ENCODE measurements at places on chromosomes 7 and 10.
A peak's percentile ranks its signal among the peaks of the same experiment; 100 is the strongest.

DNA sequence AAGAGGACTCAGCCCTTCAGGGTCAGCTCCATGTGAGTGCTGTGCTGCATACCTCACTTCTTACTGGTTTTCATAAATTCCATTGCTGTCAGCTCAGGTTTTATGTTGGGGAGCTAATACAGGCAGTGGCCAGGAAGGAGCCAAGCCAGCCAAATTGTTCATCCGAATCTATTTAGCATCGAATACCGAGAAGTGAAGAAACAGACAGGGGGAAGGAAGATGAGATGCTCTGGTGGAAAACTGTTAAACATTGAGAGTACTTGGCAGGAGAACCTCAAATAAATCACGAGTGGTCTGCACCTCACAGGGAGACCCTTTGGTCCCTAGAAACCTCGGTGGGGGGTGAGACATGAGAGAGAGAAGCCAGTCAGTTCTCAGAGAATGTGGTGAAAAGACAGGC lies 196.0 kb upstream of the TMEM72 start:
- DNase-seq, result no peak

- DNase-seq, result no peak
Measured at GRCh38 chr7:71484380-71484779, 352.4 kb downstream of the GALNT17 start.

DNA sequence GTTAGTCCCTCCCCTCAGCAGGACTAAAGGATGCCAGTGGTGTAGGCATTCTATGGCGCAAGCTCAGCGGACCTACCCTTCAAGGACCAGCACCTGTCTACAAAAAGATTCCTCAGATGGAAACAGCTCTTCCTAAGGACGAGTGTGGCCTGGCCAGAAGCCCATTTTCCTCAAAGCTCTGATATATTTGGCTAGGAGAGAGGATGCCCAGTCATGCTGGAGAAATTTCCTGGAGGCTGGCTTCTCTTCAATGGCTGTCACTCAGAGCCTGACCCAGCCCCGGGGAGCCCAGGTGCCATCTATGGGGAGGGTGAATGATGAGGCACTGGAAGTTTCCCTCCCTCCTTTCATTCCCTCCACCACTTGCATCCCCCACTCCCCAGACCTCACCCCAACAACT lies 111.5 kb downstream of the PLXNA4 start:
- DNase-seq, result no peak

- DNase-seq, result no peak
Measured at GRCh38 chr7:30389791-30390190, 88.8 kb downstream of the NOD1 start.

GRCh38 chr10:3068968-3069737 lies 1.8 kb downstream of the PFKP start:
- peak; percentile 9 for DNase-seq

DNA sequence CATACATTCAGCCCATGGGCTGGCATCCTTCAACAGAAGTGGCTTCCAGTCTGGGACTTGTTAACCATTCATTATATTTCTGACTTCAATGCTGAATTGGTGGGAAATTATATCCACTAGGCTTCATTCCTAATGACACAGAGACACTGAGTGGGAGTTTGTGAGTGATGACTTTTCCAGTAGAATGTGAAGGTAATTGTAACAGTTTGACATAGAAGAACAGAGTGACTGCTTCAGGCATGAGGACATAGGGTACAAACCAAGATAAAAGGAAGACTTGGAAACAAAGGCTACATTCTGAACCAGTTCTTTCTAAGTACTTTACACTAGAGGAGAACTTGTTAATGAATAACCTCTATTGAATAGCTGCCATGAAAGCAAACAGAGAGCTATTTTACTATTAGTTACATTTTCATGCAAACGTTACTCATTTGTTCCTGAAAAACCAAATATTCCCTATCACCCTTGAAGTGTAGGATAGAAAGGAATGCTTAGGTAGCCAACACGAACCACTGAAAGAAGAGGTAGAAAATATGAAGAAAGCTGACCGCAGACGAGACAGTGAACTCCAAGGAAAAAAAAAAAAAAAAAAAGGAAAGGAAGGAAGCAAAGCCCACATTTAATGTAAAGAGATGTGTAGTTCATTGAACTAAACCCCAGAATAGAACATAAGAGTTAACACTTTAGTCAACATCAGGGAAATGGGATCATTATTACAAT lies 237.0 kb upstream of the SEMA3C start:
- no peak for DNase-seq

DNA sequence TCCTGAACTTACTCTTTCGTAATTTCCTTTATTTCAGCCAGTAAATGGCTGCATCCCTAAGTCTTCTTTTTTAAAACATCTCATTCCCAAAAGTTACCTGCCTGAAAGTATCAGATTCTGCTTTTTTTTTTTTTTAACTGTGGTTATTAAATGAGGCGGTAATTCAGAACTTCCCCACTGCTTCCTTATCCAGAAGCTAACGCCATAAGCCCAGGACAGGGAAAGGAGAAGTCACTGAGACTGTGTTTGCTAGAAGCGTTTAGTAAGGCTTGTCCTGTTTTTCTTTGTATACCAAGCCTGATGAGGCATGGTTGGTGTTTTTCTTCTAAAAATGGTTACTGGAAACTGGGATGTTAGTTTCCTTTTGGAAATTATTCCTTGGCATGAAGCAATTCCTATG lies 197.8 kb downstream of the CELF2 start:
- no peak for DNase-seq

Measured in CD4-positive, alpha-beta T cell treated with Interleukin-1 beta for 1 hour (primary cell).